ENCODE measurements at places on chromosomes 2 and 18.
A peak's percentile ranks its signal among the peaks of the same experiment; 100 is the strongest.

DNA sequence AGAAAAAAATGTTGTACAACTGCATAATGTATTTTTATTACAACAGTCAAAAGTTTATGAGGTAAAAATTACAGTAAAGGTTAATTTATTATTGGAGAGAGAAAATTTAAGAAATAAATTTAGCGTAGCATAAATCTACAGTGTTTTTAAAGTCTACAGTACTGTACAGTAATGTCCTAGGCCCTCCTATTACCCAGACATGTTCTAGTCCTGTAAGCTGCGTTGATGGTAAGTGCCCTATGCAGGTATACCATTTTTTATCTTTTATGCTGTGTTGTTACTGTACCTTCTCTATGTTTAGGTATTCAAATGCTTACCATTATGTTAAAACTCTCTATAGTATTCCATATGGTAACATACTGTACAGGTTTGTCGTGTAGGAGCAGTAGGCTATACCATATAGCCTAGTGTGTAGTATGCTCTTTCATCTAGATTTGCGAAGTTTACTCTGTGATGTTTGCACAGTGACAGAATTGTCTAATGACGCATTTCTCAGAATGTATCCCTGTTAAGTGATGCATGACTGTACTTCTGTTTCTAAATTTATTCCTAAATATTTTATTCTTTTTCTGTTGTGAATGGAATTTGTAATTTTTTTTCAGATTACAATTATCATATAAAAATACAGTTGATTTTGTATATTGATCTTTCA, 24.5 kb downstream of the ABI2 start:
- DNase-seq, result no peak

DNA sequence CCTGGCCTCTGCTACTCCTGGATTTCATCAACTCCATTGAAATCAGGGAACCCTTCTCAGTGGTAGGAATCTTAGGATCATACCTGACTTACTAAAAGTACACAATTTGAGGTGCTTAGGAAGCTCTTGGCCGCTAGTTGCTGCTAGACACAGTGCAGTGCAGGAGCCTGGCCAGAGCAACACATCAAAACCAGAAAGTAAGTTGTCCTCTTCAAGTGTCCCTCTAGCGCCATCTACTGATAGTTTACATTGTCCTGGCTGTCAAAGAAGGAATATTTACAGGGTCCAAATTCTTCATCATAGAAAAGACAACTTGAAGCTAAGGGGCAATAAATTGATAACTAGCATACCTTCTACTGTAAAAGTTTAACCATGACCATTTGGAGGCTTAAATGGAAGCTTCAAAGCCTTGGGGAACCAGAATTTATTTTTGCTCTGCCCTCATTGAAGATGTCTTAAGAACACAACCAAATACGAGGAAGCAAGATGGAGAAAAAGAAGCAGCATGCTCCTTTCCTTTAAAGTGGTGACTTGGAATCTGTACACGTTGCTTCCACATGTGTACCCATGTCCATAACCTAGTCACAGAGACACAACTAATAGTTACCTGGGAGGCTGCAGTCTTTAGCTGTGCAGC, 889.1 kb upstream of the GCFC2 start:
- DNase-seq, result peak; percentile 89

DNA sequence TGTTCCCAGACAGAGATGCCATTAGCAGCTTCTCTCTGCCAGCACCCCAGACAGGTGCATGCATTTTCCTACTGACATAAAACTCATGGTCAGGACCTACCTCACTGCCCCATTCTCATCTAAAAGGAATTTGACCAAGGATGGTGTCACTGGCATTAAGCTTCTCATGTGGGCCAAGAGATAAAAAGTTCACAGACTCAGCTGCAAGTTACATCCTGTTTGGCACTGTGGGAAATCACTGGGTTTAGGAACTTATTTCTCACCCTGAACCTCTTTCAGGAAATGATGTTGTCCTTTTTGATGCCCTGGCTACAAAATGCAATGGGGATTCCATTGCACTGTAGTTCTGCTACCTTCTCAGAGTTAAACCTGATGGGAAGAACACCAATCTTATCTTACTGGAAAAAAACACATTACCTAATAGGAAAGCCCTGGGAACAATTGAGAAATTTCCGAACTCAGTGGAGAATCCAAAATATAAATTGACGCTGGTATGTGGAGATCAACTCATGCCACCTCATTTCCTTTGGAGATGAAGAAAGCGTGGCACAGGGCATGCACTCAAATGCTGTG, 252.1 kb upstream of the COPS8 start:
- DNase-seq, result peak; percentile 19

- DNase-seq, result no peak
These were observed 31.6 kb downstream of the KCNG2 start for GRCh38 chr18:79829136-79829854.

DNA sequence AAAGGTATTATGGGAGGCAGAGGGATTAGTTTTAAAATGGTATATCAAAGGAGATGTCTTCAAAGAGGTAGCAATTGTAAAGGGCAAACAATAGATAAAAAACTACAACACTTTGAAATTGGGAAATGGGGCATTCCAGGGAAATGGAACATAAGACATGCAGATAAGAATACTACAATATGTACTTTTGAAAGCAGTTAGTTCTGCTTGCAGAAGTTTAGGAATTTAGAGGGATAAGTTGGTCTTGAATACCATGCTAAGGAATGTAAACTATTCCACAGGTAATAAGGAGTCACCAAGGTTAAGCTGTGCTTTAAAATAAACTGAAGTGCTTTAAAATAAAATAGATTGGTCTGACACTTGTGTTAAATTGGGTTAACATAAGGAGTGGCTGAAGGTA, 571.7 kb upstream of the ACVR2A start:
- DNase-seq, result no peak

- no peak for DNase-seq
These were observed 32.7 kb upstream of the PRLH start for GRCh38 chr2:237533668-237534161.

DNA sequence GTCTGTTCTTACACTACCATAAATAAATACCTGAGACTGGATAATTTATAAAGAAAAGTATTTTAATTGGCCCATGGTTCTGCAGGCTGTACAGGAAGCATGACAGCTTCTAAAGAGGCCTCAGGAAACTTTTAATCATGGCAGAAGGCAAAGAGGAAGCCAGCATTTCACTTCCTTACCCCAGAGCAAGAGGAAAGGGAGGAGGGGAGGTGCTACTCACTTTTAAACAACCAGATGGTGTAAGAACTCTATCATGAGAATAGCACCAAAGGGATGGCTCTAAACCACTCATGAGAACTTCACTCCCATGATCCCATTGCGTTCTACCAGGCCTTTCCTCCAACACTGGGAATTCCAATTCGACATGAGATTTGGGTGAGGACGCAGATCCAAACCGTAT, 344.4 kb upstream of the SLC39A10 start:
- no peak for DNase-seq

DNA sequence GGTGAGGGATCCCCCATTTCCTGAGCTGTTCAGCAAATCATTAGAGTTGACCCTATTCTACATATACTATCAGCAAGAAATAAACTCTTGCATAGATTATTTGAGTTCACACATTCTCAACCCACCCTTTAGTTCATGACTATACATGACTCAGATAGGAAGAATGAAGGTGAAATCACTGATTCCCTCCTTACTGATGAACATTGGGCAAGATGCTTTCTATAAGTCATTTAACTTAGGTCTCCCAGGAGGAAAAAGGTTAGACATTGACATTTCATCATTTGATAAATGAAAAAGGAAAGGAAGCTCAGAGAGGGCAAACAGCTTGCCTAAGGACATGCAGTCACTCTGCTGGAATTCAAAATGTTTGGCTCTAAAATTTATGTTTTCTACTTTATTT, 408.0 kb downstream of the TMEM182 start:
- DNase-seq, result peak; percentile 21

GRCh38 chr2:42568401-42569115, at the start of gene MTA3:
TSS of gene MTA3 (plus strand) at chr2:42568632. CDS start at chr2:42568746, 114 bp downstream.
- peak; percentile 46 for DNase-seq

DNA sequence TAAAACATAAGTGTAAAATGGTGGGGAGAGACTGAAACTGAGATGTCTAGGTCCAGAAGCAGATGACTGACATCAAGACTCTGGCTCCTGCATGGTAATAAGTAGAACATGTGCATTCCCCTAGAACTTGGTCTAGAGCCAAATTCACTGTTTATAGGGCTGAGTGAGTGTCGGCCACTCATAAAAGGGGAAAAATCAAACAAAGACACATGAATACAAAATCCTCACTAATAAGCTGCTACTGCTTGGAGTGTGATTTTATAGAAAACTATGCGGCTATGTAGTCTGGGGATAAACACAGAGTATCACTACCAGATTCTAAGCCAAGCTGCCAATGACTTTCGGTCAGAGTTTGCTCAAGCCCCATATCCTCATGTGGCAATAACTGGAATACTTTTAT, 1080.8 kb upstream of the DDX18 start:
- DNase-seq, result no peak

DNA sequence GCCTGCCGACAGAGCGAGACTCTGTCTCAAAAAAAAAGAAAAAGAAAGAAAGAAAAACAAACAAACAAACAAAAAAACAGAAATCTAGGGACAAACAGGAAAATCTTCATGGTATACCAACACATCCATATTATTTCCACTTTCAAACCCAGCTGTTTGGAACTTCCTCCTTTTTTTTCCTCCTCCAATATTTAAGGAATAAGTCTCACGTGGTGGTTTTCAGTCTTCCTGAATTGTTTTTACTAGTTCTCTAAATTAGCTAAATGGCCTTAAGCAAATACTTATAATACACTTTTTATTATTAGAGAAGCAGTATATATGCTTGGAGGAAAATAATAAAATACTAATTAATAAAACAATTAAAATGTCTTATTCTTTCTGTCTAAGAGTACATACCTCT, 48.7 kb upstream of the GLS start:
- DNase-seq, result no peak

- no peak for DNase-seq
These were observed 12.3 kb upstream of the POLI start for GRCh38 chr18:54257015-54257414.

- no peak for DNase-seq
These were observed 91.8 kb downstream of the FMNL2 start for GRCh38 chr2:152426801-152427200.

DNA sequence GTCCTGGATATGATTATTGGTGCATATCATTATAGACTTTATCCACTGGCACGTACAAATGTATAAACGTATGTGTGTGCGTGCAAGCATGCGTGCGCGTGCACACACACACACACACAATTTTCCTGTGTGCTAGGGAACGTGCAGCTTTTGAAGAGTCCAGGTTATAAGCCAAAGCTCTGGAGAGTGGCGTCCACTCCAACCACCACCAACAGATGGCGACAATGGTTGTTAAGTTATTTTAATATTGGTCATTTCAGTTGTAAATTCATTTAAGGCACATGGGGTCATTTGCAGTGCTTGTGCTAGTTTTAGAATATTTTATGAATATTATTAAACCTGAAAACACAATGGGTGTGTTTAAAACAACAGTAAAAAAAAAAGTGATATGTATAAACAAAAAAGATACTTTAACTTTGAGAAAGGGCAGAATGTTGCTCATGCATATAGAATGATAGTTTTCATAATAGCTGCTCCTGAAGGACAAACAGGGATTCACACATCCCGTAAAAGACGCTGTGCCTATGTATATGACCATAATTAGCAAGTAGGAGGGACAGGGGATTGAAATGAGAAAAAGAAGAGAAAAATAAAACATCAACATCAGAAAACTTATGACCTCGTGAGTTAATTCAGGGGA, 124.2 kb upstream of the ITGB6 start:
- DNase-seq, result peak; percentile 58

DNA sequence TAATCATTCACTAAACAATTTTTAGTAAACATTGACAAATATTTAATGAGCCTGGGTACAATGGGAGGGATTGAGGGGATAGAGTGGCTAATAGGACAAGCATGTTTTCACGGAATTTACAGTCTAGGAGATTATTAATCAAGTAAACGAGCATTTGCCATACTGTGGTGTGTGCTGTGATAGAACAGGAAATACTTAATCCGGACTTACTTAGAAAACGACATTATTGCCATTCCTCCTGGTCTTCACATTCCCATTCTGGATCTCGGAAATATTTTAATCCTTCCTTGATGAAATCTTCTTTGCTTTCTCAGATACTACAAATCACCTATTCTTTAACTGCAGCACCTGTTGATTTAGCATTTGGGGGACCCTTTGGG, 905 bp downstream of the TTLL4 start:
- DNase-seq, result peak; percentile 80
